ENCODE measurements at places on chromosomes 11 and 22.

GRCh38 chr11:72625691-72626413 lies 48.4 kb downstream of the PDE2A start:
- no peak for DNase-seq

GRCh38 chr22:20799449-20799848 lies 25.5 kb downstream of the SERPIND1 start:
- no peak for DNase-seq

DNA sequence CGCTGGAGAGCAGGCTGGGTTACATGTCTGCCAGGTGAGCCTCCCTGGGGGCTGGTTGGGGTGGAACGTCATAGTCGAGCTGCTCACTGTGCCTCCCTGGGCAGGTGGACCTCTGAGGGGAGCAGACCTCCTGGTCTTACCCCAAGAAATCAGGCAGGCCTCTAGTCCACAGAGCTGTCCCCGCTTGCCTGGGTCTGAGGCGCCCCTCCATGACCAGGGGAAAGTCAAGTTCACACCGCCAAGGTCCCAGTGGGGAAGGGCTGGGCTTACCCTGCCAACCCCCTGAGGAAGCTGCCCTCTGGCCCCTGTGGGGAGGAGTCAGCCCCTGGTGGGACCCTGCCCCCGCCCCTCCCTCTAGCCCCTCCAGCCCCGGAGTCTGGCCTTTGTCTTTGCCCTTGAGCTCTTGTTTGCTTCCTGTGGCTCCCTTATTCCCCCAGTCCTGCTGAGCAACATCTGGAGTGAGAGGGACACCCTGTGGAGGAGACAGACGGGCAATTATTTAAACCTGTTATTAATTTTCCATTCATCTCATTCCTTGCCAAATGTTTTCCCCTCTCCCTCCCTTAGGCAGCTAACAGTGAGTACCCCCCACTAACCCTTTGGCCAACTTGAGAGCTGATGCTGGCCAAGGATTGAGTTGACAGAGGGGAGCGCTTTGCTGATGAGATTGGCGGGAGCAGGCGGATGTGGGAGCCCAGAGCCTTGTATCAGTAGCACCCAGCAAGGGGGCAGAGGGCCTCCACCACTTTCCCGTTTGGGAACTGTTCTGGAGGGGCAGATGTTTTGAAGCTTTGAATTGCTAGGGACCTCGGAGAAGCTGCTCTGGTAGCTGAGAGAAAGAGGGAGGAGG lies 83.4 kb downstream of the CEP164 start:
- DNase-seq = no peak

GRCh38 chr22:36419912-36420882 lies 32.4 kb upstream of the MYH9 start:
- DNase-seq = no peak

DNA sequence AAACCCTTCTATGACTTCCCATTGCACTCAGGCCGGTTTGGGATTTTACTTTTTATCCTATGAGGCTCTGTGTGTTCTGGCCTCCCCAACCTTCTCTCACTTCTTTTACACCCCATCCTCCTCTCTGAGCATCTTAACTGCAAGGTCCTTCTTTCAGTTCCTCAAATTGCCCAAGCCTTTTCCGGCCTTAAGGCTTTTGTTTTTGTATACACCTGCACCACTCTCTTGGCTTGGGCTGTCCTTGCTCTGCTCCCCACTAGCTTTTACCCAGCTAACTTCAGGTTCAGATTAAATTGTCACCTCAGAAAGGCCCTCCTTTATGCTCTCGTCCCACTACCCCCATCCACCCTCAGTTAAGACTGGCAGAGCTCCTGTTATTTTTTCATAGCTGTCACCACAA lies 55.5 kb downstream of the FAM83F start:
- DNase-seq = no peak

DNA sequence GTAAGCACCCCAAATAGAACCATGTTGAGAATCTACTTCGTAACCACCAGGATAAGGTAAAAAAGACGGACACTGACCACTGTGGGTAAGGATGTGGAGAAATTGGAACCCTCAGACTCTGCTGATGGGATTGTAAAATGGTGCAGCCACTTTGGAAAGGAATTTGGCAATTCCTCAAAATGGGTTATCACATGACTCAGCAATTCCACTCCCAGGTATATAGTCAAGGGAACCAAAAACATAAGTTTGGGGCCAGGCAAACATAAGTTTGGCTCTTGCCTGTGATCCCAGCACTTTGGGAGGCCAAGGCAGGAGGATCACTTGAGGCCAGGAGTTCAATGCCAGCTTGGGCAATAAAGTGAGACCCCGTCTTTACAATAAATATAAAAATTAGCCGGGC lies 5.1 kb upstream of the CABP2 start:
- no peak for DNase-seq

- DNase-seq = no peak
Measured at GRCh38 chr11:29018631-29019030, 910.4 kb downstream of the METTL15 start.

DNA sequence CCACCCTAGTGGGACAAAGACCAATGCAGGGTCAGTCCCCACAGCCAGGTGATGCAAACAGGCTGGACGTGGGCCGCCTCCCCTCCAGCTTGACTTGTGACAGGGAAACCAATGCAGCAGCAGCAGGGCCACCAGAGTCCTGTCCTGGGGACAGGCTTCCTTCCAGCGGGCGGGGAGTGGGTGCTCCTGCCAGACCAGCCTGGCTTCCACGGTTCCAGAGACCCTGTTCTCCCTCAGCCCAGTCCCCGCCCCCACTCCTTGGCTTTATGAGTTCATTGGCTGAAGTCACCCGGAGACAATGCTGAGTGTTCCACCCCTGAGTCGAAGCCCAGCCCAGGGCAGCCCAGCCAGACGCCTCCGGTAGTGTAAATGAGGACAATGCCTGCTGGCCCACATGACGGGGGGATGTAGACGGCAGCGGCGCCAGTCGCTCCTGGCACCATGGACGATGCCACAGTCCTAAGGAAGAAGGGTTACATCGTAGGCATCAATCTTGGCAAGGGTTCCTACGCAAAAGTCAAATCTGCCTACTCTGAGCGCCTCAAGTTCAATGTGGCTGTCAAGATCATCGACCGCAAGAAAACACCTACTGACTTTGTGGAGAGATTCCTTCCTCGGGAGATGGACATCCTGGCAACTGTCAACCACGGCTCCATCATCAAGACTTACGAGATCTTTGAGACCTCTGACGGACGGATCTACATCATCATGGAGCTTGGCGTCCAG lies at the start of gene TSSK2:
TSSK2 (plus strand) TSS at position 350 of the 726 bp plus-strand sequence; CDS start at position 442, 92 bp downstream.
- DNase-seq = no peak
